Stimulated activated CD4-positive, alpha-beta T cell treated with anti-CD3 and anti-CD28 coated beads, Interleukin-2, amount 100 ng/mL, for 4 hours (primary cell): ENCODE measurements at places on chromosomes 7 and 10.

DNA sequence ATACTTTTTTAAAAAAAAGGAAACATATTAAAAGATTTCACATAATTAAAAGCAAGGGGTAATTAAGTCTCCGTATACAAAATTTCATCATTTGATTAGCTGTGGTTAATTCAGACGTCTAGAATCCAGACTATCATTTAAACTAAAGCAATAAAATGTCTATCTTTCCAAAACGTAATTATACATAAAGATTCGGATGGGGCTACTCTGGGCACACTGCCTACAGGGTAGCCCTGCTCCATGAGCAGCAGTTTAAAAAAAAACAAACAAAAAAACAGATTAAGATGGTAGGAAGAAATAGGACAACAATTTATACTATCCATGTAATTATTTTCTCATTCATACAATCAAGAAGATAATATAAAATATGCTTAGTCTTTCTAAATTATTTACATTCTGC lies 96.0 kb downstream of the NRBF2 start:
- DNase-seq: no peak

DNA sequence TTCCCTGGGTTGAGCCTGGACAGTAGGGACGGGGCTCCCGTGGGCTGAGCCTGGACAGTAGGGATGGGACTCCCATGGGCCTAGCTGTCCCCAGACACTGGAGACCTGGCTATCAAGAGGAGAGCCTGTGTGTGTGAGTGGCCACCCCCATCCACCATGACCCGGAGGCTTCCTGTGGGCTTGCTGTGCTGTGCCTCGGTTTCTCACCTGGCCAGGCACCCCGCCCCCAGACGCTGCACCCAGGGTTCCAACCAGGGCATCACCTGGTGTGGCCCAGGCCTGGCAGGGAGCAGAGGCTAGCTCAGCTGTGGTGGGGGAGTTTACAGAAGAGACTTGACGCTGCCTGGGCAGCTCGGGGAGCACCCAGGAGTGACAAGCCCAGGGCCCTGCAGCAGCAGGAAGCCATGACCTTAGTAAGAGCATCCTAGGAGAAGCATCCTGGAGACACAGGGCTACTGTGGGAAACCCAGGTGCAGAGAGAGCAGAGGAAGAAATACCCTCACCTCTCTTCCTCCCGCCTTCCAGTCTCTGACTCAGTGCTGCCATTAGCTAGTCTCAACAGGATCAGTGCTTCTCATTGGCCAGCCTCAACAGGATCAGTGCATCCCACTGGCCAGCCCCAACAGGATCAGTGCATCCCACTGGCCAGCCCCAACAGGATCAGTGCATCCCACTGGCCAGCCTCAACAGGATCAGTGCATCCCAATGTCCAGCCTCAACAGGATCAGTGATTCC lies 61.0 kb downstream of the PDGFA start:
- DNase-seq: no peak

GRCh38 chr7:31145339-31145738 lies 93.2 kb downstream of the ADCYAP1R1 start:
- no peak for DNase-seq

DNA sequence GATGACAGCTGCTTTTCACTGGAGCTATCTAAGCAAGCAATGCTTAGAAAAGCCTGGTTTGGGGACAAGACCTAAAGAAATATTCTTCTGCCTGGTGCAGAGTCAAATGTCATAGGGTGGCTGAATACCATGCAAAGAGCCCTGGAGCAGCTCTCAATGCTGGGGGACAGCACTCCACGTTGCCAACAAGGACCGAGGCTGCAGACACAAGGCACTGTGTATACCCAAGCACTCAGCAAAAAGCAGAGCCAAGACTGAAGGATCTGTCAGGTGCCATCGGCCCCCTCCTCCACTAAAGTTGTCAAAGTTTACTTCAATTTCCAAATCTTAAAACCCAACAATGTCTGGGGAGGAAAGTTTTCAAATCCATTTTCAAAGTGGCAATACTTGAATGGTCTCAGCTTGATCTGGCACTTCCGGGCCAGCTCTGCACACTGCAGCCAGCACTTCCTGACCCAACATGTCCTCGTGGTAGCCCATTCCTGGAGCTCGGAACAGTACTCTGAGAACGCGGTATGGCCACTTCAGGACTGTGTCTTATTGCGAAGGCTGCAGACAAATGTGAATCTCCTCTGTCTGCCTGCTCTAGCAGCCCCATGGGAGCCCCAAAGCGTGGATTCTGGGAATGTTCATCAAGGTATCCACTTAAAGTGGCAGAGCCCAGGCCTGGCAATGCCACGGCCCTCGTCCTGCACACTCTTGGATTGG lies 191.8 kb downstream of the TNS3 start:
- DNase-seq: no peak

GRCh38 chr7:33550979-33551378 lies 354.4 kb upstream of the BMPER start:
- DNase-seq: no peak

- no peak for DNase-seq
These were observed 132.4 kb downstream of the FAM53B start for GRCh38 chr10:124611738-124612137.

- DNase-seq: no peak
These were observed 31.0 kb upstream of the ADGRA1 start for GRCh38 chr10:133056651-133057178.

DNA sequence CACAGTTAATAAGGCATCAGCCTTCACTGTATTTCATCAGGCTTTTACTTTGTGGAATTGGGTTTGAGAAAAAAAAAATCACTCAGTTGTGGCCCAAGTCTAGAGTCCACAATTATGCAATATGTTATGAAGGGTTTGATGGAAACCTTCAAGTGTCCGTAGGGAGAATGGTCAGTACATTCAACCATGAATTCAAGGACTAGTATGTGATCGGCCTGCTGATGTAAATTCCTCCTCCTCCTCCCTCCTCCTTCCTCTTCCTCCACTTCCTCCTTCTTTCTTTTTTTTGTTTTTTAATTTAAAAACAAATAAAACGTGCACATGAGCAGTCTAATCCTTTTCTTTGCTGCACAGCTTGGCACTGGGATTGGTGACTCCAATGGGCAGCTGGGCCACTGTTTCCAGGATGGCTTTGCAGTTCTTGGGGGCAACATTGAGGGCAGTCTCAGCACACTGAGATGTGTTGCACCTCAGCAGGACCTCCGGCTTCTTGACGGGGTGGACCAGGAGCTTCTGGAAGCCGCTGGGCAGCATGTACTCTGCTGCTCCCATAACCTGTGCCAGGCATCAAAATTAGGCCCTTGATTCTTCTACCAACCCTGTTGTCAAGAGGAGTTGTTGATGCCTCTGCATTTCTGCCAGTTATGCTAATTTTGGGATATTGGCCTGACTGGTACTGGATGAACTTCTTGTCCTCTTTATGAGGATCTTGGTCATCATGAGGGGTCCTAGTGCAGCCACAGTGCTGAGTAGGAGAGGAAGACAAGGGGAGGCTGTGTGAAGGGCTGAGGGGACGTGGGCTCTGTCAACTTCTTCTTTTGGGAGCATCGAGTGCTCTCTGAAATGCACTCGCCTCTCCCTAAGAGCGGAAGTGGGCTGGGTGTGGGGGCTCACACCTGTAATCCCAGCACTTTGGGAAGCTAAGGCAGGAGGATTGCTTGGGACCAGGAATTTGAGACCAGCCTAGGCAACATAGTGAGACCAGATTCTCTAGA lies 9.3 kb upstream of the IL2RA start:
- no peak for DNase-seq

GRCh38 chr7:96088579-96088978 lies 233.3 kb downstream of the SLC25A13 start:
- DNase-seq: no peak

- no peak for DNase-seq
These were observed 262.2 kb downstream of the CCSER2 start for GRCh38 chr10:84590327-84591193.

DNA sequence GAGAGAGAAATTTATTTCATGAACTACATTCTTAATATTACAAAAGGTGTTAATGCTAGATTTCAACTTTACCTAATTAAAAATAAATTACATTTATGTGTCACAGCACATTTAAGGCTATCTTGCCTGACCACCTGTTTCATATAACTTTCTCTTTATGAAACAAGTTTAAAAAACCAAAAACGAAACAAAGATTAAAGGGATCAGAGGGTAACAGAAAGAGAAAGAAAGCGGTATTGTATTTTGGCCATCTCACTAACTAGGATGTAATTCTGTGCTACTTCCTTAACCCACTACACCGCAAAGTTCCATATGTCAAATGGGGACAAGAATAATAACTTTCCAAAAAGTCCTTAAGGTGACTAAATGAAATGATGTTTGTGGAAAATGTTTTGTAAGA lies 6.3 kb upstream of the RHOBTB1 start:
- no peak for DNase-seq

- DNase-seq: no peak
These were observed 15.5 kb downstream of the TWIST1 start for GRCh38 chr7:19101909-19102308.

DNA sequence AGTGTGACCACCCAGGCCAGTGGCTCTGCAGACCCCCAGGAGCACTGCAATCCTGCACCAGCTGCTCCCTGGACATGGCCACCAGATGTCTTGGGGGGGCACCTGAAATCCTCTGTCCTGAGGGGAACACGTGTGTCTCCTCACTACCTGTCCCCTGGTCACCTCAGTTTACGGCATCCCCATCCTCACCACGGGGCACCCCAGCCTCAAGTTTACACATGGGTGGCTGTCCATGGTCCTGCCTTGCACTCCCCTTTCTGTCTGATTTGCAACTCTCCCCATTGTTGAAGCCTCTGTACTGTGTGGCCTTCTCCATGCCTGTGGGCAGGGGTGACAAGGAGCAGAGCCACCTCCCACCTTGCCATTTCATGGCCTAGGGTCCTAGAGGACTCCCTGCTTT lies 67.2 kb downstream of the RAMP3 start:
- no peak for DNase-seq

- no peak for DNase-seq
These were observed 22.4 kb downstream of the DPYSL4 start for GRCh38 chr10:132209130-132209529.

- DNase-seq: no peak
These were observed 90.2 kb upstream of the ABI1 start for GRCh38 chr10:26950934-26951333.

- DNase-seq: no peak
These were observed 132.6 kb downstream of the VTI1A start for GRCh38 chr10:112579578-112579977.

DNA sequence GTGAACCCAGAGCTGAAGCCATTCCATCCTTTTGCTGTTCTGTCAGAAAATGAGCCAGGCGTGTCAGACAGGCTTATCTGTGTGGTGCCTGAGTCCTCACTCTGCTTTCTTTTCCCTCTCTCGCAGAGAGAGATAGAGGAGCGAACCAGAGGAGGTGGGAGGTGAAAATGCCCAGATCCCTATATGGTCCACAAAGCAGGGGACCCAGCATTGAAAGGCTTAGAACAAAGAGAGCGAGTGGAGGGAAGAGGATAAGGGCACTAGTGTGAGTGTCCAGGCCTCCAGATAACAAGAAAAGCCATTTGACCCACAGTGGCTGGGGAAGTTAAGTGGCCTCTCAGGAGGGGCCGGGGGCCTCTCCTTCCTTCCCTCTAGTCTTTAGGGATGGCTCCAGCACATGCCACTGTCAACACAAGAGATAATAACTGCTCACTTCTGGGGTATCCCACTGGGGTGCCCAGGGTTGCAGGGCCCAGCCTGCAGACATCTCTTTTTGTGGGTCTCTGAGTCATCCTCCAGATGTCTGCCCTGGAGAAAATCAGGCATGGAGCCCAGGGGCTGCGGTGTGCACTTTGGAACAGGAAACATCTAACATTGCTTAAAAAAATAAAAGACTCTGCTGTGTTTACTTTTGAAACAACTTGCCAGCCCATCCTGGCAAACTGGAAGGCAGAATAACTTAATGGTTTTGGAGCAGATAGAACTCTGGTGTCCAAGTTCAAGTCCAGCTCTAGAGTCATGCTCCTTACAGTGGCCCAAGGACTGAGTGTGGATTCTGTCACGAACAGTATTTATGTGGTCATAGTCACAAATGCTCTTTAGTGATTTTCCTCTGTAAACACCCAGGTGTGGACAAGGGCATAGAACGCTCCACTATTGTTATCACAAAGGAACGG lies 189.5 kb downstream of the CXCL12 start:
- DNase-seq: no peak

DNA sequence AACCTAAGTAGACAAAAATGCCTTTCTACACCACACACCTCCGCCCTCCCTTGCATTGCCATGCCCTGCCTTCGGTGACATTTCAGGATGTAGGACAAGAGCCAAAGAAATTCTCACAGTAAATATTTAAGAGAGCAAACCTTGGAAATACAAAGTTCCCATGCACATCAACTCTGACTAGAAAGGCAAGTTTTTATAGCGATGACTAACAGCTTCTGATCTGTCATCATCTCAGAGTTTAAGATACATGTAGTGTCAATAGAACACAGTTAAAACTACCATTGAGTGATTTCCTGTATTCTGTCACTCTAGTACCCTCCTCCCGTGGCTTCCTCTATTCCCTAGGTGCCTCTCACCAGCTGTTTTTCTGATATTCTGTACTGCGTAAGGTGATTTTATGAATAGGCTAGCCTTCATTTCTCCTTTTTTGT lies 20.7 kb downstream of the SLC16A9 start:
- DNase-seq: no peak

DNA sequence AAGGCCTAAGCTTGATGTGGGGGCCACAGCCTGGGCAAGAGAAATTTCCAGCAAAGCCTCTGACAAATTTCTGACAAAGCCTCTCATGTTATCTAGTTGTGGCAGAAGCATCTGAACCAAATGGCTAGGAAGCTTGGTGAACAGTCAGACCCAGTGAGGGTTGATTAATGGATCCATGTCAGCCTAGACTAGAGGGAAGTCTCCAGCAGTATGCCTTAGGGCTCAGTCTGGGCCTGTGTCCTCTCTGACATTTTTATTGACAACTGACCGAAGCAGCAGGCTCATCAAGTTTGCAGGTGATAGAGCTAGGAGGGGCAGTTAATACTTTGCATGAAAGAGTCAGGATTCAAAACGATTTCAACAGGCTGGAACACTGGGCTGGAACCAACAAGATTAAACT lies 25.3 kb downstream of the HIF1AN start:
- DNase-seq: no peak

DNA sequence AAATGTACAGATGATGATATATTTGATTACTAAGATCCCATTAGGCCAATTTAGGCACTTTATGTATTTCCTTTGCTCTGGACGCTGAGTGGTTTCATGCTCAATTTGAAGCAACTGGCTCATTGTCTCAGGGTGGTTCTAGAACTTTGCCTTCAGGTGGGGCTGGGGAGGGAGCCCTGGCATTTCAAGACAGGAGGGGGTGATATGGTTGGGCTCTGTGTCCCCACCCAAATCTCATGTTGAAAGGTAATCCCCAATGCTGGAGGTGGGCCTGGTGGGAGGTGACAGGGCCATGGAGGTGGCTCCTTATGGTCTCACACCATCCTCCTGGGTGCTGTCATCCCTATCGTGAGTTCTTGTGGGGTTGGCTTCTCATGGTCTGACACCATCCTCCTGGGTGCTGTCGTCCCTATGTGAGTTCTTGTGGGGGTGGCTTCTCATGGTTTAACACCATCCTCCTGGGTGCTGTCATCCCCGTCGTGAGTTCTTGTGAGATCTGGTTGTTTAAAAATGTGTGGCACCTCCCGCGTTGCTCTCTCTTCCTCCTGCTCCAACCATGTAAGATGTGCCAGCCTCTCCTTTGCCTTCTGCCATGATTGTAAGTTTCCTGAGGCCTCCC lies 151.5 kb upstream of the KLF6 start:
- no peak for DNase-seq
